ENCODE measurements at places on chromosomes 1 and 21.

DNA sequence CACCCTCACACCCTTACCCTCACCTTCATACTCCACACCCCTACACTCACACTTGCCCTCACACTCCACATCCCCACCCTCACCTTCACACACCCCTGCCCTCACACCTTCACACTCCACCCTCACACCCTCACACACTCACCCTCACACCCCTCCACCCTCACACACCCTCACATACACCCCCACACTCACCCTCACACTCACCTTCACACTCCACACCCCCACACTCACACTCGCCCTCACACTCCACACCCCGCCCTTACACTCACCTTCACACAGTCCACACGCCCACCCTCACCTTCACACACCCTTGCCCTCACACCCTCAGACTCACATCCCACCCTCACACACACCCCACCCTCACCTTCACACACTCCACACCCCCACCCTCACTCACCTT lies 43.6 kb upstream of the EDN2 start:
- no peak for DNase-seq

DNA sequence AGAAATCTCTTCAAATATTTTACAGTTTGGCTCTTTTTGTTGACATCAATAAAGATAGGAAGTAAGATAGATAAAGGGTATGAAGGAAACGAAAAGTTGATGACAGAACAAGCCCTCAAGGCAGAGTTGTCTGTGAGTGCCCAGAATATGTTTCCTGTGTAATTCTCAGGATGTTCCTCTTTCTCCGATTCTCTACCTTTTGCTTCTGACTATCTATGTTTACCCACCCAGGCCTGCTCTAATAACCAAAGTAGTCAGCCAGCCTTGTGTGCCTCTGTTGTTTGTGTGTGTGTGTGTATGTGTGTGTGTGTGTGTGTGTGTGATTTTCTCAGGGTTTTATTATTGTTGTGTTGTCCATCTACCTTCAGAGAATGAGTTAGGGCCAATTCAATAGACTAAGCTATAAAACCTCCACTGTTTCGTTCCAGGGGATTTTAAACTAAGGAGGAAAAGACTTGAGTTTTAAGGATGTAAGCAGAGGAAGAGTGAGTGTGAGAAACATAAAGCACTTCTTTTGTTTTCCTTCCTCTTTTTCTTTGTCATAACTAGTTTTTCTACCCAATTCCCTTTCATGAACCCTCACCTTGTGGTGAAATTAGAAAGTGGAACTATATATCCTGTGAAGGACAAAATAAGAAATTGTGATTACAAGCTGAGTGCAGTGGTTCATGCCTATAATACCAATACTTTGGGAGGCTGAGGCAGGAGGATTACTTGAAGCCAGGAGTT lies 627.4 kb upstream of the NR5A2 start:
- DNase-seq = peak; percentile 16

- DNase-seq = no peak
These were observed 939 bp upstream of the CCN1 start for GRCh38 chr1:85579622-85580021.

- DNase-seq = no peak
These were observed 158.1 kb upstream of the IGSF21 start for GRCh38 chr1:17949511-17949910.

DNA sequence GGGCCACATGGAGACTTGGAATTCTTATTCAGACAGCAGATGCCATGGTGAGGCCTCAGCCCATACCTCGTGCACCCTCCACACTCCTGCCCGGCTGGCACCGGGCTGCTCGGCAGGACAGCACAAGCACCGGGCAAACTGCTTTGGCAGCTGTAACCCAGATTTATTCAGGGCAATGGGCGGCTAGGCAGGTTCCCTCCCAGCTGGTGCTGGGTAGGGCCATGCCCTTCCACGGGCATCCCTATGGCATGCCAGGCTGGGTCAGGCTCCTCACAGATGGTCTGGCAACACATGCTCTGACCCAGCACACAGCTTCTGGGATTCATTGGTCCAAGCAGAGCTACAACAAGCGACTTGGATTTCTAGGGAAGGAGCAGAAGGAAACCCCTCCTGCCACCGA lies 53.4 kb downstream of the ATP1A1 start:
- DNase-seq = no peak
